ENCODE measurements at places on chromosomes 13 and 19. TPM values are rescaled to one million over a fixed set of nuclear protein-coding genes. Genes with fewer than 3 reads are reported as not detected.

- no peak for DNase-seq
These were observed 1435.7 kb downstream of the UQCRFS1 start for GRCh38 chr19:27777242-27777641.

SPACA4 gene
- 3.4 TPM for total RNA-seq

IGFL1 gene
- not detected for total RNA-seq

GIPC3 gene
- not detected for total RNA-seq

GRCh38 chr13:113537909-113538688 is 46.5 kb upstream of the TFDP1 start:
- DNase-seq, result no peak

GRCh38 chr13:29319451-29319850 is 276.0 kb downstream of the SLC7A1 start:
- DNase-seq, result no peak

DNA sequence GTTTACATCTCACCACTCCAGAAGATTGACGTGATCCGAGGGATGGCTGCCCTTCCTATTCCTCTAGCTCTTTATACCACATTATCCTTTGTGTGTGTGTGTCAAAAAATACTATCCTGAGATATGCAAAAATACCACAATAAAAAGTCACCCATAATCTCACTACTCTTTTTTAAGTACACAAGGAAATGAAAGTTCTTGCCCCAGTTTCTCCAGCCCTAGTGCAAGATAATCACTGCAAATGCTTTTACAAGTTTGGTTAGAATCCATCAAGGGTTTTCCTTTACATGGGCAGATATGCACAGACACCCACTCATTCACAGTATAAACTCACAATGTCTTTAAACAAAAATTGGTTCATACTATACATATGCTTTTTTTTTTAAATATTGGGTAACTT is 89.3 kb downstream of the DIAPH3 start:
- DNase-seq, result no peak

DNA sequence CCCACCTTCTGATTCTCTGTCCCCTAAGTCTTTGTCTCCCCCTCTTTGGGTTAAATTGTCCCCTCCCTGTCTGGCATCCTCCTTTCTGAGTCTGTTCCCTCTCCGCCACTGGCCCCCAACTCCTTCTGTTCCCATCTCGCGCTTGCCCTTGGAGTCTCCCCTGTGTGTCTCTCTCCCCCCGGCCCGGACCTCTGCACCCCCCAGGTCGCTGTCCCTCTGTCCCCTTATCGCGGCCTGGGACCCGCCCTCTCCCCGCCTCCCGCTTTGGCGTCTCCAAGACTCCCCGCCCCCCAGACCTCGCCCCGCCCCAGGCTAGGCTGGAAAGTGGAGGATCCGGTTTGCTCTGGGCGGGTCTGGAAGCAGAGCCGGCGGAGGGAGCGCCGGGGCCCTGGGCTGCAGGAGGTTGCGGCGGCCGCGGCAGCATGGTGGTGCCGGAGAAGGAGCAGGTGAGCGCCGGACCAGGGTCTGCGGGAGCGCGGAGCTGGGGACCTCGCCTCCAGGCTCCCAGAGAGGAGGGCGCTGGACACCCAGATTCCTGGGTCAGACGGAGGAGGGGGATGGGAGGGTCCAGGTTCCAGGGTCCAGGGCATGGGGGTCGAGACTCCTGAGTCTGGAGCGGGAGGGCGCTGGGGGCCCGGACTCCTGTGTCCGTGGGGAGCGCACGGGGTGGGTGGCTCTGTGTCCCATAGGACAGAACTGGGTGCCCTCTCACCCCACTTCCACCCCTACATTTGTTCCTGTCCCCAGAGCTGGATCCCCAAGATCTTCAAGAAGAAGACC is at the start of gene TRPM4:
TSS of gene TRPM4 (plus strand) at position 348 of the 780 bp plus-strand sequence. CDS start at position 423, 75 bp downstream.
- peak; percentile 98 for DNase-seq

- DNase-seq, result peak; percentile 75
These were observed 28.1 kb upstream of the GTF3A start for GRCh38 chr13:27396252-27396846.
